Fibroblast of skin of right quadriceps (primary cell): ENCODE measurements at places on chromosomes 6 and 20.

DNA sequence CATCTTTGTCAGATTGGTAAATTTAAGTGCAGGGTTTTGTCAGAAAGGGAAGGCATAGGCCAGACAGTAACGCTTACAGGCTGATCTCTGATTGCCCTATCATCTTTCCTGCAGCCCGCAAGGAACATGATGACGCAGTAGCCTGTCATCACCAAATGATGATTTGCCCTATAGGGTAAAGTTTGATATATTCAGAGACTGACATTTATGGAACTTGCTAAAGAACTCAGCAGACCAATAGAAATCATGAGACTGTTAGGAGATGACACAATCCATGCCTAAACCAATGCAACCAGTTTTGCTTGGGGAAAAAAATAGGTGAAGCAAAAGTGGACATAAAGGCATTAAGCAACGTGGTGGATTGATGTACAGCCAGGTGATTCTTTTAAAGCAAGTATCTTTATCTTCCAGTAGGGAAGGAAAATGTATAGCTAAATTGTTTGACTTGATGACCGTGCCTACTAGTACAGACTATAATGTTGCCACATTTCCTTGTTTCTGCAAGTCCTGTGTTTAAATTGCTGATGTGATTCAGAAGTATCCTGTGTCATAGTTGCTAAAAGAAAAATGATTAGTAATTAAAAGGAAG is 2.4 kb downstream of the NUS1 start:
- peak; percentile 6 for DNase-seq

- DNase-seq: no peak
These were observed 331.3 kb upstream of the DEFB112 start for GRCh38 chr6:50381099-50381415.

GRCh38 chr6:34688956-34689355 is 7.6 kb downstream of the ILRUN start:
- no peak for DNase-seq

- peak; percentile 98 for DNase-seq
These were observed 806.3 kb upstream of the GJE1 start for GRCh38 chr6:141326426-141326825.

GRCh38 chr6:5559651-5560050 is 298.3 kb downstream of the FARS2 start:
- no peak for DNase-seq

GRCh38 chr6:137811121-137811915 is 55.7 kb upstream of the TNFAIP3 start:
- DNase-seq: peak; percentile 74

GRCh38 chr6:42104095-42104803 is 38.2 kb downstream of the C6orf132 start:
- peak; percentile 50 for DNase-seq

GRCh38 chr6:17706580-17707370 is at the start of gene NUP153:
Gene NUP153 (minus strand): TSS chr6:17706925. CDS start chr6:17706387, 538 bp downstream.
- DNase-seq: peak; percentile 99

GRCh38 chr6:167704396-167704901 is 122.3 kb upstream of the AFDN start:
- no peak for DNase-seq

GRCh38 chr20:43538878-43539700 is 19.7 kb upstream of the SGK2 start:
- no peak for DNase-seq

- DNase-seq: peak; percentile 19
These were observed 1.1 kb upstream of the RPS6KA2 start for GRCh38 chr6:166627875-166628801.

GRCh38 chr6:97438011-97438671 is 155.1 kb upstream of the MMS22L start:
- no peak for DNase-seq

DNA sequence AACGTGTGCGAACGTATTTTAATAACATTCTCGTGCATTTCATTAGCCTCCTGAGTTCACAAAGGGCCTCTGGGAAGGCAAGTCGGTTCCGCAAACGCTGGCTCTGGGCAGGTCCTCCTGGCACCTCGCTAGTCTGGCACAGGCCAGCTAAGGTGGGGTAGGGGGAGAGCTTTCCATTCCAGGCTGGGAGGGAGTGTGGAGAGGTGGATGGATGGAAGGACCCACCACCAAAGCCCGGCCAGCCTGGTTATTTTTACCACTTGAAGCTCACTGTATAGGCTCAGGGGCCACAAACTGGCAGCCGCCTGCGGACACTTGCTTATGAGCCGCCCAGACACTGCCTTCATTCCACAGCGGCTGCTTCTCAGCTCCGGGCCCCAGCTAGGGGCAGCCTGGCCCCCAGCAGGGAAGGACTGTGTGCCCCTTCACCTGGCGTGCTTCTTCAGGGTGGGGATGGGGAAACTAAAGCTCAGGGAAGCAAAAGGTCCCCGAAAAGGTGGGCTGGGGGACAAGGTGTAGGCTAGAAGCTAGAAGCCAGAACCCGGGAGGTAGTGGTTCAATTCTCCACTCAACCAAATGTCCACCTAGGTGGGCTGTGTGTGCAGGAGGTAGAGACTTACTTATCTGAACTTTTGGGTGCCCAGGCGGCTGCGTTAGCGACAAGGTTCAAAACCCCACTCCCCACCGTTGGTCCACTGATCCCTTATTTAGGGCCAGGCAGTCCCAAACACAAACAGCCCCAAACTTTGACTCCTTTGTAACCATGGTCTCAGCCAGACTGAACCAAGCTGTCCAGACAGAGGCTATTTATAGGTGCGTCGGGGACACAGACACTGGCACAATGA is 1.7 kb downstream of the PMEPA1 start:
- no peak for DNase-seq

DNA sequence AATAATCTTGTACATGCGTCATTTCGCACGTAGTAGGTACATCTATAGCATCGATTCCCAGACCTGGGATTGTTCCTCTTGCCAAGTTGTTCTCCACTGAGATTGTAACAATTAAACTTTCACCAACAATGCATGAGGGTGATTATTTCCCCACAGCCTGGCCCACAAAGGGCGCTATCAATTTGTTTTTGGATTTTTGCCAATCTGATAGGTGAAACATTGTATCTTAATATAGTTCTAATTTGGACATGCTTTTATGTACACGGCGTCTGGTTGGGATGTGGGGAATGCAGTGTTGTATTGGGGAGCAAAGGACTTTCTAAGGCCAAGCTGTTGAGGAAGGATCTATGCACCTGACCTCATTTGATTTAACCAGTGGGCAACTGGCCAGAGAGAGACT is 59.5 kb downstream of the VEGFA start:
- no peak for DNase-seq

GRCh38 chr6:24798740-24799540 is at the start of gene ARMH2:
Gene ARMH2 (minus strand): TSS chr6:24798917. CDS start chr6:24798857, 60 bp downstream.
- DNase-seq: no peak
